ENCODE measurements at places on chromosomes 16 and 17.
A peak's percentile ranks its signal among the peaks of the same experiment; 100 is the strongest.

- no peak for DNase-seq
These were observed 23.6 kb downstream of the MILR1 start for GRCh38 chr17:64472564-64472963.

GRCh38 chr17:40533896-40534295 is 31.4 kb downstream of the CCR7 start:
- DNase-seq = no peak

DNA sequence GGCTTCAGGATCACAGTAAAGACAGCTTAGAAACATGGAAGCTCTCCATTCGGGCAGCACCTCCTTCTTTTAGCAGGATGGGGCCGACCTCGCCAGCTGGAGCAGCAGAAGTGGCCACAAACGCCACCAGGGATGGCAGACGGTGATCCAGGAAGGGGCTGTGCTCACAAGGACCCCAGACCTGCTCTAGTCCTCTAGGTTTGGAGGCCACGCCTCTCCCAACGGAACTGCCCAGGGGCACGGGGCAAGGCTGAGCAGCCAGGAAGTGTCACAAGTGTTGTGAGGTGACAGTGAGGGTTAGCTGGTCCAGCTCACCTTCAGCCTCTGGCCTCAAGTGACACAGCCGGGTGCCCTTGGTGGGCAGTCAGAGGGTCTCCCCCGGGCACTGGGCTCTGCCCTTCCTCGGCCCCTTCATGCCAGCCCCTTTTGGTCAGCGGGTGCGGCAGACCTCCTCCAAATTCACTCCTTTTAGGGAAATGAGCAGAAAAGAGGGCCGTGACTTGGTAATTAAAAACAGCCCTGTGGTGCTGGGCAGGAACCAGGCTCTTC is 20.4 kb downstream of the CEP295NL start:
- peak; percentile 41 for DNase-seq

DNA sequence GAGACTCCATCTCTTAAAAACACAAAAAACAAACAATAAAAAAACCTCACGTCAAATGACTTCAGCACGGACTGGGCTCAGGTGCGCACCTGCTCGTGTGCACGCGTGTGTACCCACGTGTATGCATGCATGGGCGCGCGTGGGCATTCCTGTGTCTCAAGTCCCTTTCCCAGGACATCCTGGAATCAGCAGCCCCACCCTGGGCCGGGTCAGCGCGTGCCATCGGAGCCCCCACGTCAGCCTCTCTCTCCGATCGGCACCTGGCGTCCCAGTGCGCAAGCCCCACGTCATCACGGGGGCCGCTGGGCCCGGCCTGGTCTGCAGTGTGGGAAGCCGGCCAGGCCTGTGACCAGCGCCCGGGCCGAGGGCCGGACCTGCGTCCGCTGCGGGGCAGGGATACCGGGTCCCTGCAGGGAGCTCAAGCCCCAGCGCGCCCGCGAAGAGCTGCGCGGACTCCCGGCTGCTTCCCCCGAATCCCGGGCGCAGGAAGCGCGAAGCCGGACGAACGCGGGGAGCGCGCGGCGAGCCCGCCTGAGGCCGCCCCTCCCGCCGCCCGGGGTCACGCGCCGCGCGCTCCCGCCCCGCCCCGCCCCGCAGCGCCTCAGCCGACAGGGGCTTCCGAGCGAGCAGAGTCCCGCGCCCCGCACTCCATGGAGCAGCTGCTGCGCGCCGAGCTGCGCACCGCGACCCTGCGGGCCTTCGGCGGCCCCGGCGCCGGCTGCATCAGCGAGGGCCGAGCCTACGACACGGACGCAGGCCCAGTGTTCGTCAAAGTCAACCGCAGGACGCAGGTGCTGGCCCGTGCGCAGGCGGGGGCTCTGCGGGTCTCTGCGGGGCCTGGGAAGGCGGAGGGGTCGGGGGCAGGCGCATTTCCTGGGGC is at the start of gene FN3K:
Gene FN3K, plus strand, starts transcription at position 629 of the 880 bp plus-strand sequence. Its CDS starts 22 bp downstream, at position 651.
- DNase-seq = no peak

DNA sequence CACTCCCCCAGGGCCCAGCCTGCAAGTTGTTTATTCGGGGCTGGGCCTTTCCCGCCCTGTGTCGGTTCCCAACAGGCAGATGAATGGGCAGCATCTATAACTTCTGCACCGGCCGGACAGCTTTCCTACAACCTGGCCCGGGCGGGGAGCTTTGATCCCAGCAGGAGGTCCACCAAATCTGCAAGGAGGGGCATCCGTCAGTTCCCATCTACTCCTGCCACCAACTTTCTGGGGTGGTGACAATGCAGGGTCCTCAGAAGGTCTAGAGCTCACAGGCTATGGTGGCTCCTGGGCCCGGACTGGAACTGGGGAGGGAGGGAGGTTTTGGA is 211.9 kb downstream of the NTN1 start:
- DNase-seq = no peak

DNA sequence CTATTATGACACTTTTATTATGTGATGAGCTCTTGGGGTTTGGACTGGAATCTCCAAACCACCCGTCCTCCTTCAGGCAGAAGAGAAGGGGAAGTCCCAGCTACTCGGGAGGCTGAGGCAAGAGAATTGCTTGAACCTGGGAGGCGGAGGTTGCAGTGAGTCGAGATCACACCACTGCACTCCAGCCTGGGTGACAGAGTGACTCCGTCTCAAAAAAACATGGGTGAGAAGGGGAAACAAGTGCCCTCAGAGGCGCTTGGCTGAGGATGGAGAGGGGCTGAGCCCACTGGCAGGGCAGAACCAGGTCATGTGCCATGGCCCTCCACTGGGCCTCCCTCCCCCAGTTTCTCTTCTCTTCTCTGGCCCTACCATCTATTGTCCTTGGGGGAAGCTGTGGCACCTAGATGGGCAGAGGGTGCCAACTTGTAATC is 120.9 kb upstream of the SMURF2 start:
- no peak for DNase-seq

- no peak for DNase-seq
These were observed 2.3 kb upstream of the RPH3AL start for GRCh38 chr17:354651-355556.

DNA sequence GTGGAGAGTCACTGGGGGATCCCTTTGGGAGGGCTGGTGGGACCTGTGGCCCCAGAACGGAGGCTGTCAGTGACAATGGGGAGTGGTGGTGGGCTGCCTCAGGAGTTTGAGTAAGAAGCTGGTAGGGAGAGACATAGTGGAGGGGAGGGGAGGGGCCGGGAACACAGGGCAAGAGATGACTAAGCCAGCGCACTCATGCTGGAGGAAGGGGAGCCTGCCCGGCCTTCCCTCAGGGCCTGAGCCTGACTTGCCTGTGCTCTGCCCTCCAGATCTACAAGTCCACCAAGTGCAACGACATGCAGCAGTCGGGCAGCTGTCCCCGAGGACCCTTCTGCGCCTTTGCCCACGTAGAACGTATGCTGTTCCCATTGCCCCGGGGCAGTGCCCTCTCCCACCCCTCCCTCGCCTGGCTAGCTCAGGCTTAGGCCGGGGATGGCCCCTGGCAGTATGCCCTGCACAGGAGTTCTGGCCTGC is 29.3 kb downstream of the UNC13D start:
- DNase-seq = no peak

DNA sequence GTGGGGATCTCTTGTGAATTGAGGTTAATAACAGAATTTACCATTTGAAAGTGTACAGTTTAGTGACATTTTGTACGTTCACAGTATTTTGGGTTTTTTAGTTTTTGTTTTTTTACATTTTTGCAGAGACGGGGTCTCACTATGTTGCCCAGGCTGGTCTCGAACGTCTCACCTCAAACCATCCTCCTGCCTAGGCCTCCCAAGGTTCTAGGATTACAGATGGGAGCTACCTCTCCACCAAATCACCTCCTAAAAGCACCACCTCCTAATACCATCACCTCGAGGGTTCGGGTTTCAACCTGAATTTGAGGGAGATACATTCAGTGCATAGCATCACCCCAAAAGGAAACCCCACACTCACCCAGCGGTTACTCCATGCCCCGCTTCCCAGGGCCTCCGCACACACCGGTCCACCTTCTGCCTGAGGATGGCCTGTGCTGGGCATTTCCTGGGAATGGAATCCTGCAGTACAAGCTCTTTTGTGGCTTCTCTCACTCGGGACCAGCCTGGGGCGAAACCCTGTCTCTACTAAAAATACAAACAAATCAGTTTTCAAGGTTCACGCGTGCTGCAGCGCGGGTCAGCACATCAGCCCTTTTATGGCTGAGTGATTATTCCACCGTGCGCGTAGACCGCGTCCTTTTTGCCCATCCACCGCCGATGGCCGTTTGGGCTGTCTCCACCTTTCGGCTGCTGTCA is 182.7 kb upstream of the CIBAR2 start:
- no peak for DNase-seq

DNA sequence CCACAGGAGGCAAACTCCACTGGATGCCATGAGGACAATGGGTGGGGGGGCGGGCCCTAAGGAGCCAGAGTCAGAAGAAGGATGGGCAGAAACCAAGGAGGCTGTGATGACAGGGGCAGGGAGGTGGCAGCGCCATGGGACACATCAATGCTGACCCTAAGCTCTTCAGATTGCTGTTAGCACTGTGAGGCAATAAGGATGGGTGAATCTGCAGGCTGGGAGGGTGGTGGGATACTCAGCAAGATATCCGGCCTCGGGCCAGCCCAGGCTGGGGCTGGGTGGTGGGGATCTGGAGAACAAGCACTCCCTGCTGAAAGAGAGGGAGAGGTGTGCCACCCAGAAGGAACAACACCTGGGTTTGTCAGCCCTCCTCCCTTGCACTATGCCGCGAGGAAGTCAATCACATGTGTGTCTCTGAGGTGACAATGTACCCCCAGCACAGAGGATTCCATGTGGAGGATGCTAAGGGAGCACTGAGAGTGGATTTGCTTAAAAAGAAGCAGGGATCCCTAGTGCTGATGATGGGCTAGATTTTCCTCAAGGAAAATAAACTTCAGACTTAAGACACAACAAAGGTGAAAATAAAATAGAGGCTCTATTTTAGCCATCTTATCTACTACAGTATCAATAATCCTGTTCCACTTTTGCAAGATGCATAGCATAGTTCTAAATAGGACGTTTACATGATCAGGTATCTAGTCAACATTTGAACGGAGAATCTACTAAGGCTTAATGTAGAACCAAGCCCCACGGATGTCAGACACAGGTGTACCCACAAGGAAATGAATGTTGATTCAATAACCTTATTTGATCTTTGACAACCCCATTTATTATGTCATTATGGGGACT is 22.6 kb downstream of the SMPD3 start:
- DNase-seq = no peak

DNA sequence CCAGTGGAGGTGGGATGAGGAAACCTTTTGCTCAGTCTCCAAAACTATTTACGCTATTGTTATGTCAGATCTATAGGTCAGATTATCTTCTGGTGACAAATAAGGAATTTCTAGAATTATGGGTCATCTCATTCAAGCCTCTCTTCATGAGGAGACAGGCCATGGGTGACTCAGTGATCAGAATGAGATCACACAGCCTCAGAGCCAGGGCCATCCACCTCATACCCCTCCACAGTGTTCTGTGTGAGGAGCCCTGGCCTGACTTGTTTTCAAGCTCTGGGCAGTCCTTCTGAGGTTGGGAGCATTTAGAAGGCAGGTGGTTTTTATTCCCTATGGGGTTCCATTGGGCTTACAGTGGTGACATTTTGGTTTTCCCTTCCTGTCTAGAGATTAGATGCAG is 26.5 kb downstream of the YPEL2 start:
- DNase-seq = no peak

DNA sequence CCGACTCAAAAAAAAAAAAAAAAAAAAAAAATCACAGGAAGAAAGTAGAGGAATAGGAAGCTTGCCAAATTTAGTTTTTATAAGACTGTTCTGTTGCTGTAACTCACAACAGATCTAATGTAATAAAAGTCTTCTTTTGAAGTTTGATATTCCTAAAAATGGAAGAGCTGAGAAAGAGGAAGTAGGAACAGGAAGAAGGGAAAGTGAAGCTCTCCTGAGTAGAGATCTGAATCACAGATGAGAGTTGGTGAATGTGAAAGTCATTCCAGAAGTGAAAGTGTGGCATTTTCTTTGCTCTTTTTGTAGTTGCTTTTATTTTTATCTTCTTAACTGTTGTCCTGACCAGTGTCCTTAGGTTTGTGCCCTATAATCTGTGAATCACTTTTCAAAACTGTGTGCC is 2.1 kb downstream of the NMT1 start:
- no peak for DNase-seq

GRCh38 chr17:39339272-39339671 is 62.2 kb downstream of the FBXL20 start:
- no peak for DNase-seq

DNA sequence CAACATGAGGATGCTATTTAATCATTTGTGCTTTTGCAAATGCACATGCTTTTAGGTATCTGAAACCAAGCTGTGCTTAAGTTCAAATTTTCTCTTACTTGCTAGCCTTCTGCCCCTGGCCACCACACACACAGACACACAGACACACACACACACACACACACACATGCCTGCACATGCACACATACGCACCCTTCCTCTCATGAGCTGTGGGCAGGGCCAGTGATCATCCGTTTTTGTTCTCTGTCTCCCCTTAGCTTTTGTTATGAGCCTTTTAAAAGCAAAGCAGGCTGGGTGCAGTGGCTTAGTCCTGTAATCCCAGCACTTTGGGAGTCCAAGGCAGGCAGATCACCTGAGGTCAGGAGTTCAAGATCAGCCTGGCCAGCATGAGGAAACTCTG is 34.2 kb downstream of the CD300LF start:
- DNase-seq = no peak

- DNase-seq = no peak
These were observed 36.9 kb upstream of the CPHXL start for GRCh38 chr16:75763204-75763603.

GRCh38 chr17:42928714-42929496 is 28.3 kb downstream of the G6PC1 start:
- DNase-seq = peak; percentile 67

DNA sequence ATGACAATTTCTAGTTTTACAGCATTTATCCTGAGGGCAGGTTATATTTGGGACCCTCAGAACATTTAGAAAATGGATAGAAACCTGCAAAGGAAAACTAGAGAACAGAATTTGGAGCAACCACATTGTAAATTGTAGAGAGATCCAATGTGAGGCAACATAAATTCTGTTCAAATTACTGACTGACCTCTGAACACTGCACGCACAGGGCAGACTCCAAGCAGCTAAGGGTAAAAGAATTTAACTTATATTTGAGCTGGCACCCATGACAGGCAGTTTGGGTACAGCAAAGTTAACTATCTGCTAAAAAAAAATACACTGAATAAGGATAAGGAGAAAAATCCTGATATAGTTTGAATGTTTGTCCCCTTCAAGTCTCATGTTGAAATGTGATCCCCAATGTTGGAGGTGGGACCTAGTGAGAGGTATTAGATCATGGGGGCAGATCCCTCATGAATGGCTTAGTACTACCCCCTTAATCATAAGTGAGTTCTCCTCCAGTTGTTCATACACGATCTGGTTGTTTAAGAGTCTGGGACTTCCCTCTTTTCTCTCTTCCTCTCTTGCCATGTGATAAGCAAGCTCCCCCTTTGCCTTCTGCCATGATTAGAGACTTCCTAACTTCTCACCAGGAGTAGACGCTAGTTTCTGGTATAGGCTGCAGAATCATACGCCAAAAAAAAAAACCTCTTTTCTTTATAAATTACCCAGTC is 75.7 kb downstream of the FBXL20 start:
- DNase-seq = no peak

DNA sequence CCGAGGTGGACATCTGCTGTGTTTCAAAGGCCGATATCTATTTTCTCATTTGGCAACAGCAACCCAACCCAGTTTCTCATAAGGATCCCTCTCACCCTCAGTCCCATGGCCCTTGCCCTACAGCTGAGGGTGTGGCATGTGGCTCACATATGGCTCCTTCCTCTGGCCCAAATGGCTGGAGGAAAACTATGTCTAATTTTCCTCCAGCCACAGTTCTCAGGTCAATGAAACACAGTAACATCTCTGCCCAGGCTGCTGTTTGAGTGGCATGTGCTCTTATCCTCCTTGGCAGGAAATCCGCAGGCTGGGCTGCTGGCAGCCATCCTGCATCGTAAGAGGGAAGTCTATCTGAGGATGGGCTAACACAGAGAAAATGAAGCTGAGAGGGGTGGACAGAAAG is 24.1 kb downstream of the SERPINF1 start:
- DNase-seq = no peak

Measured in CD4-positive, alpha-beta T cell treated with Interleukin-15 for 1 hour (primary cell).